ENCODE measurements at places on chromosomes 3 and 15. TPM values are rescaled to one million over a fixed set of nuclear protein-coding genes. Genes with fewer than 3 reads are reported as not detected.

DNA sequence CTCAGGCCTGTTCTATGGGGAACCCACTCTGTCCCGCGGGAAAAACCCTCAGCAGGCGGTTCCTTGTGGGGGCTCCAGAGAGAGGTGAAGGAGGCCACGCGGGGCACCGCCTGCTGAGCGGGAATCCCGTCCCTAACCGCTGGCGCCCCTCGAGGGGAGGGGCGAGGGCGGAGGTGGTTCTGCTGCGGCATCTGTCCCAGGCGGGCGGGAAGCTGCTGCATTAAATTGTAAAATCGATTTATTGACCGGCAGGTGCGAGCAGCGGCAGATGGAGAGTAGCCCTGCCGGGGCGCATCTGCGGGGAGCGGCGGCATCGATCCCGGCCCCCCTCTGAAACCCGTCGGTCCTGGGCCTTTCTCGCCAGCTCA is 3.7 kb upstream of the DLL4 start:
- DNase-seq, result no peak

SEMA7A gene
- total RNA-seq, result 26.8 TPM

DNA sequence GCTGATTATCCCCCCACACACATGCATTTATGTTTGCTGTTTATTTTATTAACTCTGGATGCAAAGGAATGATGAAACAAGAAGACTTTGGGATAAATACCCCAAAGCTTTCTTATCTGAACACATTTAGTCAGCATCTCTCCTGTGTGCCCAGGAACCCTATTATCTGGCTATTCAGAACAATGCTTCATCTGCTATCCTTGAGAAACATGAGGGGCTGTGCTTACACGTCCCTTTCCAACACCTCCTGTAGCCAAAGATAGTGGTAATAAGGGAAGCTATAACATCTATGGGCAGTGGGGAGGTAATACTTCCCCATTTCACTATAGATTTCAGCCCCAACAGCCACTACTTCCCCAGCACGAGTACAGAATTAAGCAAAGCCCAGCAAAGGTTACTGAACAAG is 94.7 kb downstream of the SSR3 start:
- DNase-seq, result no peak

DNA sequence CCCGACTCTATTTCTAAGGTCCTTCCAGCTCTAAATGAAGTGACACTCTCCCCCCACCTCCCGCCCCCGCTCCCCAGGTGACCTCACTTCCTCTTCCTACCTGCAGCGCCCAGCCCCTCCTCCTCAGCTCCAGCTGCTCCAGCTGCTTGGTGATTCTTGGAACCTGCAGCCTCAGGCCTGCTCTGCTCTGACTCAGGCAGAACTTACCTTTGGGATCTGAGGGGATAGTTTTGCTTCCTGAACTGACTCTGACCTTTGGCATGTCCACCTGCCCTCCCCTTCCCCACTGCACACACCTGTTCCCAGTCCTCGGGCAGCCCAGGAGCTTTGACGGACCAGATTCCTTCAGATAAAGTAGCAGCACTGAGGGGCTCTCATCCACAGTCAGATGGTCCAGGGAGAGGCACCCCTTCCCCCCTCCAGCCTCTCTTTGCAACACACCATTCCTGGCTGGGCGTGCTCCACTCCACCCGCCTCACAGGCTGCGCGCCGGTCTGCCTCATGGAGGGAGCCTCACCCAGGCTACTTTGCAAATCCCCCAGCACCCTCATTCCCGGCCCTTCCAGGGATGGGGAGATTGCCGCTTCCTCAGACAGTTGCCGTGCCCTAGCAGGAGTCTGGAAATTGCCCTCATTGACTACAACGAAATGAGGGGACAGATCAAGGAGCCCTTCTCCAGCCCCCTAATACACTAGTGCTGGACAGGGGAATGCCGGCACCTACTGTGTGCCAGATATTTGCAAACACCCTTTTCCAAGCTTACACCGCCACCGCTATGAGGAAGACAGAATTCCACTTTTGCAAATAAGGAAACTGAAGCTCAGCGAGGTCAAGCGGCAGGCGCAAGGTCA is 692 bp upstream of the C15orf39 start:
- DNase-seq, result peak; percentile 89

TNNC1 gene
- total RNA-seq, result 4.2 TPM

- DNase-seq, result no peak
These were observed 453.1 kb downstream of the IL5RA start for GRCh38 chr3:2656806-2657777.

DNA sequence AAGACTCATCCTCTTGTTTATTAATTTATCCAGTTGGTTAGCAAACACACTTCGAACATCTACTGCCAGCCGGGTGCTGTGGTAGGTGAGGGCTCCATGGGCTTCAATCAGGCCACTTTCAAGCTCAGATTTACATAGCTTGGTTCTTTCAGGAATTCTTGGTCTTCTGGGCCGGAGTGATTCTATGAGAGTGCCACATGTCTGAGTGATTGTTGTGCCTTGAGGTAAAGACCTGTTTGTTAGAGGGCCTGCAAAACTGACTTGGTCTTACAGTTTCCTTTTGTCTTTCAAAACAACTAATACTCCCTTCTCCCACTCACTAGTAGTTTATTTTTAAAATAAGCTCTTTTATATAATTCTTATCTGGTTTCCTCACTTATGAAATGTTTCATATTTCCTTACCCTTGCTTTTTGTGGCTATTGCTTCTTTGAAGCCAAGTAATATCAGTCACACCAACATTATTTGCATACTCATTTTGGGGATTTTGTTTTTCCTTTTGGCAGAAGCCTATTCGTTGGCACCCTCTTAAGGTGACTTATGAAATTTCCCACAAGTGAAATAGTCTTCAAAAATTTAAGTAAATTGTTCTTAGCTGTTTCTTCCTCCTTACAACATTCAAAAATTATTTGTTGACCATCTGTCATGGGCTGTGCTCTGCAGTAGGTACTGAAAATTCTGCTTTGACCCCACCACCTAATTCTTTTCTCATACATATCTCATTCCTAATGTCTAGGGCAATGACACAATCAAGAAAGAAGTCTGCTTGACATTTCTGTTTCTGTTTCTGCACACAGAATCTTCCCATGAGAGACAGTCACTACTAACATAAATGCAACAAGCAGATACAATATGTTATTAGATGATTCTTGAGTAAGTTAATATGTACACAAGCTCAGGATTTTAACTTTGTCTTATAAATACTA is 120.2 kb downstream of the LRRC28 start:
- no peak for DNase-seq

GRCh38 chr3:94779699-94780098 is 716.8 kb downstream of the NSUN3 start:
- DNase-seq, result no peak

DNA sequence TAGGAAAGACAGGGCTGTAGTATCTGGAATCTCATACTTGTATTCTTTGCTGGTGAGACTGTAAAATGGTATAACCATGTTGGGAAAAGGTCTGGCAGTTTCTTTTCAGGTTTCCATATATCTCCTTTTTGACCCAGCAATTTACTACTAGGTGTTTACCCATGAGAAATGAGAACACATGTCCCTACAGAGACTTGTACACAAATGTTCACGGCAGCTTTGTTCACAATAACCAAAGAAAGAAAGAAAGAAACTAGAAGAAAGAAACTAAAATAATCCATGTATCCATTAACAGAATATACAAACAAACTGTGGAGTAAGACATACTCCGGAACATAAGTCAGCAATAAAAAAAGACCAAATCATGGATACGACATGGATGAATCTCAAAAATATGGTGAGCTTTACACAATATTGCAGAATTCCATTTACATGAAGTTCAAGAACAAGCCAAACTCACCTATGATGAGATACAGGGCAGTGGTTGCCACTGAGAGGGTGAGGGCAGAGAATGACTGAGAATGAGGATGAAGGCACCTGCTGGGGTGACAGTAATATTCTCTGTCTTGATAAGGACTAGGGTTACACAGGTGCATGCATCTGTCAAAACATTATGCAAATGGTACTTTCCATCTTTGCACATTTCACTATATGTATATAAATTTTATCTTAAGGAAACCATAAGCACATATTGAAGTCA is 2.7 kb downstream of the RFTN1 start:
- no peak for DNase-seq

DNA sequence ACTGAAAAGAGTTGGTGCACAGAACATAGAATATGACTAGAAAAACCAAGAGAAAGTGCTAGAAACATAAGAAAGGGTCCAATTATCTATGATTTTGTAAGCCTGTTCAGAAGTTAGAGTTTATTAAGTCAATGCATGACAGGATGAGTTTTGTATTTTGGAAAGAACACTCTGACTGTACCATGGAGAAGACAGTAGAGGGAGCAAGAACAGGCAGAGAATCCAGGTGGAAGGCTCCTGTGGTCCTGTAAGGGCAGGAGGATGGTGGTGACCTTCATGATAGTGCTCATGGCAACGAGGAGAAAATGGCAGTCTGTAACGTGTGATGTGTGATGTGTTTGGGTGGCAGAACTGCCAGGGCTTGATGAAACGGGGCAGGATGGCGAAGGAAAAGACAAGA is 249.1 kb downstream of the CTNNB1 start:
- no peak for DNase-seq

PODXL2 gene
- total RNA-seq, result 38.7 TPM

FBN1 gene
- 3.9 TPM for total RNA-seq

TUSC7 gene
- not detected for total RNA-seq

ATP10A gene
- total RNA-seq, result 1.4 TPM

GRCh38 chr3:148077318-148077923 is 620.3 kb upstream of the AGTR1 start:
- no peak for DNase-seq

GRCh38 chr15:76973362-76973743 is 21.6 kb upstream of the PSTPIP1 start:
- DNase-seq, result peak; percentile 91

GRCh38 chr3:31723701-31724100 is 191.0 kb downstream of the STT3B start:
- no peak for DNase-seq

DNA sequence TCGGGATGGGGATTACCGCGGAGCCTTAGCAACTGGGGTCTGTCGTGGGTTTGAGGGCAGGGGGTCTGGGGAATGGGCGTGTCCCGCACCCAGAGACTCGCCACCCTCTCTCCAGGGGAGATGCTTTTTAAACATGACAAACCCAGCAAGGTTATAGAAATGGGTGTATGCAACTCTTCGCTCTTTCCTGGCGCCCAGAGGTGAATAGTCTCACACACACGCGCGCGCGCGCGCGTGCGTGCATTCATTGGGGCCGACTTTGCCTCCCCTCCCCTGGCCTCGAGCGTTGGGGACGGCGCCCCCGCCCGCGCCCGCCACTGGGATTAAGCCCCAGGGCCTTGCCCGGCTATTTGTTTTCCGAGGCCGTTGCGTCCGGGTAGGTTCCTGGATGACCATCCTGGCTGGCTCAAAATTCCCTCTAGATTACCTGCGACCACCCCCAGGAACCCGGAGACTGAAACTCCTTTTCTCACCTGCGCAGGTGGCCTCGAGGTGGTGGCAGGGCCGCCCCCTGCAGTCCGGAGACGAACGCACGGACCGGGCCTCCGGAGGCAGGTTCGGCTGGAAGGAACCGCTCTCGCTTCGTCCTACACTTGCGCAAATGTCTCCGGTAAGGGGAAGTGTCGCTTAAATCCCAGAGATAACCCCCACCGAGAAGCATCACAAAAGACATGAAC is 777 bp downstream of the GPR160 start:
- DNase-seq, result peak; percentile 81

- no peak for DNase-seq
These were observed 51.8 kb upstream of the DGKG start for GRCh38 chr3:186413615-186414415.

LRRN1 gene
- total RNA-seq, result 22.6 TPM

GRCh38 chr3:120475722-120476377 is 25.1 kb upstream of the FSTL1 start:
- no peak for DNase-seq

GRCh38 chr3:155392138-155392537 is 98.7 kb upstream of the STRIT1 start:
- no peak for DNase-seq
